ENCODE measurements at places on chromosomes 4 and X.

DNA sequence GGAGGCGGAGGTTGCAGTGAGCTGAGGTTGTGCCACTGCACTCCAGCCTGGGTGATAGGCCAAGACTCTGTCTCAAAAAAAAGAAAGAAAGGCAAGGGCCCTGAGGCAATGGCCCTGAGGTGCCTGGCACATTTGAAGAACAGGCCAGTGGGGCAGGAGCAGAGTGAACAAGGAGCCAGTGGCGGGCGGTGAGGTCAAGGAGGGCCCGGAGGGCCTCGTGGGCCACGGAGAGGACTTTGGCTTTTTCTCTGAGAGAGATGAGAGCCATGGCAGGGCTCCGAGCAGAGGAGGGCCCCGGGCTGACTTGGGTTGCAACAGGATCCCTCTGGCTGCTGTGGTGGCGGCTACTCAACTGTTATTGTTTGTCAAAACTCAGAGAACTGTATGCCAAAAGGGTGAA, 13.3 kb downstream of the FTSJ1 start:
- DNase-seq = no peak

DNA sequence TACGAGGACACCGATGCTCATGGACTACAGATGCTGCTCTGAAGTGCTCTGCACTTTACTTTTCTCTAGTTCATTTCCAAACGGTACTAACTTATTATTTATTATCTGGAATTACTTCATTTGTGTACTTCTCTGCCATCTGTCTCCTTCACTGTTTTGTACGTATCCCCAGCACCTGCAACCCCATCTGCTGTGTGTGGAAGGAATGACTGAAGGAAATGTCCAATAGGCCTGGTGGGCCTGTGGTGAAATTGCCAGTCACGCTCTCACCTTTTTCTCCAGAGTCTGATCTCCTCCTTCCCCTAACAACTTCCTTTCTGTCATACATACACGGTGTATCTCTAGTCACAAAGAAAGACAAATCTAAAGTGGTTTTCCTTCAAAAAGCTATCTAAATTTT, 12.9 kb downstream of the TMEM154 start:
- DNase-seq = no peak

DNA sequence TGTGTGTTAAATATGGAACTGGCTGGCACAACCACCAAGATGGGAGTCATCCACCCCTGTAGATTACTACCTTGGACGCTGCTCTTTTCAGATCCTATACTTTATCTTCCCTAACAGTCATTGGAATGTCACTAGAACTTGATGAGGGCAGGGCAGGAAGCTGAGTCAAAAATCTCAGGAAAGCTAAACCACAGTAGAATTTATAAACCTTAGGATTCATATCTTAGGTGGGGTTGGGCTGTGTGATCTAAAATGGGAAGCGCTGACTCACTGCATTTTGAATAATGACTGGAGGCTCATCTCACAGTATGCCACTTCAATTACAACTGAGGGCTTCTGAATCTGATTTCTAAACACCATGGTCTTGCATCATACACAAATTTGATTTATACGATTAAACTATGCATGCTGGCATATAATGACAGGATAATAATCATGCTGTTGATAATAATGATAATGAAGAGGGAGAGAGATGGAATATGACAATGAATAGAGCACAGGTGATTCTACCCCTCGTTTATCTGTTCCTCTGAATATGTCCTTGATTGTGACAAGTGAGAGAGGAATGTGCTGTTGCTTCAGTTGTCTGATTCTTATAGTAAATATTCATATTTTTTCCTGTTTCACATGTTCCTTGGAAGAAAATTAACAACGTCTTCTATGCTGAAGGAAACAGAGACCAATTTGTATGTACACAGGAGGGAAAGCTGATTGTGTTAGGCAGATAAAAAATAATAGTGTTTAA, 270.3 kb upstream of the HS3ST1 start:
- DNase-seq = no peak

DNA sequence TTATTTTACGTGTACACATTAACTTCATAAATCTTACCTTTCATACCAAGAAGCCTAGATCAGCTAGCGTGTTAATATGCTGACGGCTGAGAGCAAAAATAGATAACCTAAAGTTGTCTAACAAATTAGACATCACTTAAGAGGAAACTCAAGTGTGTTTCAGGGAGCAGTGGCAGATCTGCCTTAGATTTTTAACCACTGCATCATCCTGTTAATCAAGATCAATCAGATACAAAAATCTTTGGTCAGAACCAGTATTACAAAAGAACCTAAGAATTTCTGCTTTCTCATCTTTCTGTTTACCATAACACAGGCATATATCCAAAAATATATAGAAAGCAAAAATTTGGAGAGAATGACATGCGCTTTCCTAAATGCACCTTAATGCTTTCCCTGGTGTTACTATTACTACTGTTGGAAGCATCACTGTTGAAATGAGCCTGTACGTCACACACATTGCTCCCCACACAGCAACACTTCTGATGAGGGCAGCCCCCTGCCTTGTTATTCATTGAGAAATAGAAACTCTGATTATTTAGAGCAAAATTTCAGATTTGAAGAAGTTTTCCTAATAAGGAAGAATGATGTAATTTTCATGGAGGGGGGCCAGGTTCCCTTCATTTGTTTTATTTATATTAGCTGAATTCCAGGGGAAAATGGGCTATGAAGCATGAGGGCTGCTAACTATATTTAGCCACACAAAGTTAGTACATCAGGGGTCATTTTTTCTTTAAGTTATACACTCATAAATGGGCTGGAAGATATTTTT, 152.3 kb downstream of the CBR4 start:
- no peak for DNase-seq

DNA sequence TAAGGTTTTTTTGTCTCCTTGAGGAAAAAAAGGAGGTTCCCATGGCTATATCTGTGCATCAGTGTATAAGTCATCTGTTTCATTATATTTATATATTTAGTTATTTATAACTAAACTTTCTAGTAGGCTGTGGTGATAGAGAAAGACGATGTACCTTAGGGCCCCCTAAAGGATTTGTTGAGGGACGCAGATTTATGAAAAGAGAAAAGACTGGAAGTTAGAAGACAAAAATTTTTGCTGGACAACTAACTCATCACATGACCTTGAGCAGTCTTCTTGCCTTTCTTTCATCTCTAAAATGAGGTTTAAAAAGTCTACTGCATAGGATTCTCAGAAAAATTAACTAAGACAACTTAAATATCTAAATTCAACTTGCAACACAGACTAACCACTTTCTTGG, 6.1 kb downstream of the GASK1B start:
- no peak for DNase-seq

DNA sequence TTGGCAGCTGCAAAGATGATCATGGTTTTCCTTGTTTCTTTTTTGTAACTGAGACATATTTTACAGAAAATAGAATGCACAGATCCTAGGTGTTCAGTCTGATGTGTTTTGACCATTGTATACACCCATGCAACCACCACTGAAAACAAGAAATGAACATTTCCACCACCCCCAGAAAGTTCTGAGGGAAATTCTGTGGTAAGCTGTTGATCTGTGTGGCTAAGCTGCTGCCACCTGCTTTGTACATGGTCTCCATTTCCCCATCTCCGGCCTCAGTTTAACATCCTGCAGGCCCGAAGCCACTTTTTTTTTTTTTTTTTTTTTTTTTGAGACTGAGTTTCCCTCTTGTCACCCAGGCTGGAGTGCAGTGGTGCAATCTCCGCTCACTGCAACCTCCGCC, 65.3 kb downstream of the NYX start:
- no peak for DNase-seq
